ENCODE measurements at places on chromosomes 2 and 18.

DNA sequence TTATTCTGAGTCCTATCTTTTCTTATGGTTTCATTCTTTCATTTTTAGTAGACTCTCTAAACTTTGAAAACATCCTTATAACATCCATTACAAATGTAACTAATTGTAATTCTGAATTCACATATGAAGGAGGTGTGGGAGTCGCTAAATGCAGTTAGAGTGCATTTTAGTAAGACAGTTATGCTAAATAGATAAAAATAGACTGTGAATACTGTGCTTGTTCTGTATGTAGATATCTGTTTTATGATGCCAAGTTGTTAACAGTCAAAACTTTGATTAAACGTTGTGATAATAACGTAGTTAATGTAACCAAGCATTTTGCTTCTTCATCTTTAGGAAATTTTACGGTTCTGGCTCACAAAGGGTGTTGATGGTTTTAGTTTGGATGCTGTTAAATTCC is 24.4 kb downstream of the SLC3A1 start:
- no peak overlapping the region for H3K27ac ChIP-seq
- no peak overlapping the region for H3K4me3 ChIP-seq
- no peaks in the 10 kb centered on the region for H3K36me3 ChIP-seq
- DNase-seq: no peak
- H3K4me1 ChIP-seq: peaks cover 8% of the 10 kb centered on the region
- peaks cover 7% of the 10 kb centered on the region for H3K27me3 ChIP-seq

- no peak overlapping the region for H3K27ac ChIP-seq
- H3K27me3 ChIP-seq: no peaks in the 10 kb centered on the region
These were observed 104.3 kb downstream of the ABCA12 start for GRCh38 chr2:215034154-215034553.

- H3K36me3 ChIP-seq: no peaks in the 10 kb centered on the region
- H3K27me3 ChIP-seq: peaks cover 2% of the 10 kb centered on the region
- no peak overlapping the region for H3K27ac ChIP-seq
- peaks cover 13% of the 10 kb centered on the region for H3K4me1 ChIP-seq
- no peak for DNase-seq
These were observed 634 bp upstream of the MSGN1 start for GRCh38 chr2:17815468-17816184.

- H3K4me3 ChIP-seq: no peak overlapping the region
- H3K36me3 ChIP-seq: no peaks in the 10 kb centered on the region
- H3K4me1 ChIP-seq: no peaks in the 10 kb centered on the region
- no peak for DNase-seq
- no peak overlapping the region for H3K27ac ChIP-seq
These were observed 18.5 kb upstream of the TMEM178A start for GRCh38 chr2:39647104-39647765.

Data from activated naive CD8-positive, alpha-beta T cell treated with anti-CD3 and anti-CD28 coated beads, Interleukin-2, amount 50 U/mL, for 24 hours (primary cell).